GM06990 (cell line): ENCODE measurements at places on chromosomes 1 and 21.

GRCh38 chr1:78715181-78715661 is 65.6 kb downstream of the IFI44 start:
- DNase-seq: no peak

DNA sequence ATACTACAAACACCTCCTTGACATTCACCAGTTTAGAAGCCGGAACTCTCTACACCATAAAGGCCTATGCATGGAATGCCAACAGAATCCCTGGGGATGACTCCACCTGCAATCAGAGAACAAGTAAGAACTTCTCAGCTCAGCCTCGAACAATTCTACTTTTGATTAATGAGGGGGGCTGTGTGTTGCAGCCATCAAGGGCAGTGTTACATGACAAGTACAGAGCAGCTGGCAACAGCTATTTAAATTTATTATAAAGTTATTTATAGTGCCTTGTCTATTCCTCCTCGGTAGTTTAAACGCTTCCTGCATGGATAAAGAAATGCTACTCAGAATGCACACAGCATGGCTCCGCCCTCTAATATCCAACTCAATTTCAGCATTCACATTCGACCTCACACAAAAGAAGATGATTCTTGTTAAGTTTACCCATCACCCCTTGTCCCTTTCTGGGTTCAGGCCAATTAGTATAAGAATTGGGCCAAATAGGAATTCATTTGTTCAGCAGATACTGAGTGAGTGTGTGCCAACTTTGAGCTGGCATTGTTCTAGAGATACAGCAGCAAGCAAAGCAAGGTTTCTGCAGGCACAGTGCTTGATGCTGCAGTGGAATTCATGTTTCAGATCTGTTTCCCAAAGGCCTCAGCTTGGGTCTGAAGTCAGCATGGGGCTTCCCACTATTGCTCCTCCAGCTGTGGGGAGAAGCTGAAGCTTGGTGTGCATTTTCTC is 6.4 kb downstream of the FNDC7 start:
- no peak for DNase-seq

DNA sequence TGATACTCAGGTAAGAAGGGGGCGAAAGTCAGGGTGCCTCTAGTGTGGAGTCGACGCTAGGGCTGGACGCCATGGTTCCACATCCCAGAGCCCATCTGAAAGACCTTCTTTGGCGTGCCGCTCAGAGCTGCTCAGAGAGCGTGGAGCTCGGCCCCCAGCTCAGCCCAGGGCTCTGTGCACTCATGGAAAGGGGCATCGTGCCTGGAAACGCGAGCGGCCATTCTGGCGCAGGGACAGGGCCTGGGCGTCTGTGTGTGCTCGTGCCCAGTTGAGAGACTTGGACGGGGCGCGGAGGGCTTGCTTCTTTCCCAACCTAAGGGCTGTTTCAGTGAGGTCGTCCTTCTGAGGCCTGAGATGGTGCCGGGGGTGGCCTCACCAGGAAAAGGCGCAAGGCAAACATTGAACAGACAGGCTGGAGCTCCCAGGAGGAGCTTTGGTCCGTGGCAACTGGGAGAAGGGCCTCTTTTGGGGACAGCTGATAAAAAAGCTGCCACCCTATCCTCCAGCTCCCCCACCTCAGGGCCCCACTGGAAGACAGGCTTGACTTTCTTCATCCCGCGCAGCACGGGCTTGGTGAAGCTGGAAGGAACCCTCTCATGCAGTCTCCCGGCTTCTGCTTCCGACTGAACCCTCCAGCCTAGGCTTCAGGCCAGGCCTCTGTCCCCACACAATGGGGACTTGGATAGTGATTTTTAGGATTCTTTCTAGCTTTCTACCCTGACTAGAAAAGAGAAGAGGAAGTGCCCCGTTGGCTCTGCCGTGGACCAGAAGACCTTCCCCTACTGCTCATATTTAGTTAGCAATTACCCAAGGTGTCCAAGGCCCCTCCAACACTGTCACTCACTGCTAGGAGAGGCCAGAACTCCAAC is 77.1 kb downstream of the CD58 start:
- no peak for DNase-seq

DNA sequence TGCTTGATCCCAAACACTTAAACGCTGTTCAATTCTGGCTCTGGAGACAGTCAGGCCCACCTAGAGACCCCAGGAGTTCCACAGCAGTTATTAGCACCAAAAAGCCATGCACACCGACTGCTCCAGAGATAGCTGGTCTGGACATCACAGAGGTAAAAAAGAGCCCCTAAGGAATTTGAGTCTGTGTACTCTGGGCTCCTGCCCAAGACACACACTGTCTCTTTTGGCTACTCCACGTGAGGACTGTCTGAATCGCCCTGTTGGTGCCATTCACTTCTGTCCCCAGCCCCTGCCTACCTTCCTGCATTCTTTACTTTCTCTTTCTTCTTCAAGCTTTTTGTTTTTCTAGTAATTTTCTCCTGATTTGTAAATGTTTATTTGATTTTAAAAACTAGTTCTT is 197.4 kb downstream of the ADGRL2 start:
- DNase-seq: no peak

GRCh38 chr1:34898330-34898761 is 31.1 kb downstream of the DLGAP3 start:
- no peak for DNase-seq

DNA sequence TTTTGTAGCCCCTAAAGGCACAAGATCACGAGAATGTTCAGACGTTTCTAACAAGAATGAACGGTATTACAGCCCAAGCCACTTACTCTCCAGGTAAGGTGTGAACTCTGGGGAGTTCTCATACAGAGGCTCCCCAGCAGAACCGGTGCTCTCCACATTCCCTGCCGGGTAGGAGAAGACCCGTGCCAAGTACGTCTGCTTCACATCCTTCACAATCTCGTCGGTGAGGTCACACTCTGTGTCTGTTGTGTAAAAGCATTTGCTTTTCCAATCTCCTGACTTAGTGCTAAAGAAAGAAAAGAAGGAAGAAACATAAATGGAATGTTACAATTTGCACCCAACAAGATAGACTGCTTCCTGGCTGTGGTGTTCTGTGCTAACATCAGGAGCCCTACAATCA is 5.7 kb downstream of the F3 start:
- no peak for DNase-seq

DNA sequence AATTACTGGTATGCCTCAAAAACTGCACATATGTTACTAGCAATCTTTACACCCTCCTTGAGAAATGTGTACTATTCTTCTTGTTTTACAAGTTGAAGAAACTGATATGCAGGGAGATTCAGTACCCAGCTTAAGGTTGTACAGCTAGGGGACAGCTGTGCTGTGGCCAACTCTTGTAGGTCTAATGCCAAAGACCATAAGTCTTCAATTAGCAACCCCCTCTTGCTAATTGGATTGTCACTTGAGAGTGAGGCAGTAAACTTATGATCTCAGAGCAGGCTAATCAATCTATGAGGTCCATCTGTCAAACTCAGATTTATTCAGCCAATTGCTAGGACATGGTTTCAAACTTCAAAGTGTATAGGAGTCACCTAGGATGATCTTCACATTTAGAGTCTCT is 492.0 kb upstream of the USP24 start:
- DNase-seq: no peak

DNA sequence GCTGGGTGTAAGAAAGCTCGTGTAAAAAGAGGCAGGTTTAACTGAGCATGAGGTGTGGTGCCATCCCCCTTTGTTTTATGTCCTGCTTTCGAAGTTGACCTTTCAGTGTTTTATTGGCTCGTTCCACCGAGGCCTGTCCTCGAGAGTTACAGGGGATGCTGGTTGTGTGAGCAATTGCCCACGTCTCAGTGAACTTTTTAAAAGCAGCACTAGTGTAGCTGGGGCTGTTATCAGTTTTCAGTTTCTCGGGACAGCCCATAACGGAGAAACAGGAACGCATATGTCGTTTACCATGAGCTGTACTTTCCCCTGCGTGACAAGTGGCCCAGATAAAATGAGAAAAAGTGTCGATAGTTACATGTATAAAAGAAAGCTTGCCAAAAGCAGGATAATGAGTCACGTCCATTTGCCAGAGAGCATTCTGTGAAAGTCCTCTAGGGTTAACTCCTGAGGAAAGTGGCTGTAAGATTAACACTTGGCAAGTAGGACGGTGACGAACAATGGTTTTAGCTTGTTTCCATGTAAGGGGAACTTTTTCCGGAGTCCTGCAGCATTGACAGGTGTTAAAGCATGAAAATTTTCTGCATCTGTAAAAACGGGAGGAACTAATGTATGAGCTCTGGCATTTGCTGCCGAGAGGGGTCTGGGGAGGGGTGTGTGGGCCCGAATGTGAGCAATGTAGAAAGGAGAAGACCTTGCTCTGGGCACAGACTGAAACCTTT is 7.8 kb upstream of the LRRC47 start:
- DNase-seq: no peak

DNA sequence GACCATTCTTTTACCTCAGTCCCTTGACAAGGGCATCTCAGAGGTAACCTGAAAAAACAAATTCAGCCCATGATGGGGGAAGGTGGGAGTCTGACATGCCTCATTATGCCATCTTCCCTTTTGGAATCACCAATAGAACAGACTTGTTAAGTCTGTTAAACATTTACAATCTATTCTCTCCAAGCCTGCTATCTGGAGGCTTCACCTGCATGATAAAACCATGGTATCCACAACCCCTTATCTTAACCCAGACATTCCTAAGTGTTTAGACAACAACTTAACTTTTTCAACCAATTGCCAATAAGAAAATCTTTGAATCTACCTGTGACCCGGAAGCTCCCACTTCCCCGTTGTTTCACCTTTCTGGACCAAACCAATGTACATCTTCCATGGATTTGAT is 233.0 kb upstream of the CACYBP start:
- no peak for DNase-seq

GRCh38 chr1:9080705-9081291 is 11.4 kb upstream of the SLC2A5 start:
- no peak for DNase-seq

DNA sequence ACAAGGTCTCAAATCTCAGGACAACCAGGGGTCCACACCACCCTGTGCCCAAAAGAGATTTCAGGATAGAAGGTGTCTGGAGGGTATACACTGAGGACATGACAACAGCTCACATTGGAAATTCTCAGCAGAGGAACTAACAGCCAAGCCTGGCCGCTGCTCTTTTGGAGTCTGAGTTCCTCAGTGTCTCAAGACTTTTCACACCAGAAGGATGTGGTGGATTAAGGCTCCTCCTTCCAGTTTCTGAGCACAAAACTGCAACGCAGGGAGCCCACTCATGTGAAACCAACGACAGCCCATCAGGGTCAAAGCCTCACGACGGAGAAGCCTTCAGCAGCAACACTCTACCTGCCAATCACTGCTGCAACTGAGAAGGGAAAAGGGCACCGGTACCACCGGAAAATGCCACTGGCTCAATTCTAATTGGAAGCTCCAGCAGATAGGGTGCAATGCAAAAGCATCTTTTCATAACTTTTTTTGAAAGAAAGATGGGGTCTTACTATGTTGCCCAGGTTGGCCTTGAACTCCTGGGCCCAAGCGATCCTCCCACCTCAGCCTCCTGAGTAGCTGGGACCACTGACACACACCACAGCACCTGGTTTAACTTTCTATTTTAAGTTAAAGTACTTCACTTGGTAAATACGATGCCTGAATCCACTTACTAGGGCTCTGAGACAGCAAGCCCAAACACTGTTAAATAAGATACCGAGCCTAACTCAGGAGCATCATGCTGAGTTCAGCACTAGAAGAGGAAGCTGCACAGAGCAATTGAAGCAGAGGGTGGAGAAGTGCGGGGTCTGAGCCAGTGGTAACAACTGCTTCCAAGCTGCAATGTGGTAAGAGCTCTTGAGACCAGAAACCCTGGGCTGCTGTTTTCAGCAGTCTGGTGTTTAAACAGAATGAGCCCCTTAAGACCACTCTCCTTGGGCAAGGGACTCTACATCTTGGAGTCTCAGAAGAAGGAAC is 7.8 kb downstream of the CAPZB start:
- DNase-seq: no peak

DNA sequence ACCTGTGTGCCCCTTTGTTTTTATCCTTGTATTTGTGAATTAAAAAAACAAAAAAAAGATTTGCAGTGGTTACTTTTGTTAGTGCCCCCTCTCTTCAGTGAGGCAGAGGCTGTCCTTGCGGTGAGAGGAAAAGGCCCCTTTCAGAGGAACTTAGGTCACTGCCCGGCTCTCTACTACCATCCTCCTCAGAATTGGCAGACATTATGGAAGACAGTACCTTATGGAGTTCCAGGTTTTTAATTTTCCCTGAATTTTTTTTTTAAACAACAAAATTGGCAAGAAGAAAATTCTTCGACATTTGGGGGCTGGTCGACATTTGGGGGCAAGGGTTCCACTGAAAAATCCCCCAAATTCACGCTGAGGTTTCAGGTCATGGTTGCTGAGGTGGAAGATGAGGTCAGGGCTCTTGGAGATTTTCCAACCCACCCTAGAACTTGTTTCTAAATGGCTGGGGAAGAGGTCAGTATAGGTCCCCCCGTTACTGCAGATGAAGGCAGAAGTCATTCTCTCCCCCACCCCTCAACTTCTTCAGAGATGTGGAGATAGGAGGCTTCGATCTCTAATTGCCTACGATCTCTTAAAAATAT is 5.3 kb downstream of the RXFP4 start:
- DNase-seq: no peak

- no peak for DNase-seq
Observed at GRCh38 chr1:112537456-112537855, 28.7 kb downstream of the WNT2B start.

- DNase-seq: no peak
Observed at GRCh38 chr1:22524481-22524880, 38.8 kb upstream of the EPHA8 start.

GRCh38 chr1:242629396-242629795 is 104.9 kb upstream of the PLD5 start:
- no peak for DNase-seq

- no peak for DNase-seq
Observed at GRCh38 chr1:26477446-26478152, 5.4 kb downstream of the HMGN2 start.

GRCh38 chr1:233971753-233972152 is 67.3 kb downstream of the SLC35F3 start:
- no peak for DNase-seq

DNA sequence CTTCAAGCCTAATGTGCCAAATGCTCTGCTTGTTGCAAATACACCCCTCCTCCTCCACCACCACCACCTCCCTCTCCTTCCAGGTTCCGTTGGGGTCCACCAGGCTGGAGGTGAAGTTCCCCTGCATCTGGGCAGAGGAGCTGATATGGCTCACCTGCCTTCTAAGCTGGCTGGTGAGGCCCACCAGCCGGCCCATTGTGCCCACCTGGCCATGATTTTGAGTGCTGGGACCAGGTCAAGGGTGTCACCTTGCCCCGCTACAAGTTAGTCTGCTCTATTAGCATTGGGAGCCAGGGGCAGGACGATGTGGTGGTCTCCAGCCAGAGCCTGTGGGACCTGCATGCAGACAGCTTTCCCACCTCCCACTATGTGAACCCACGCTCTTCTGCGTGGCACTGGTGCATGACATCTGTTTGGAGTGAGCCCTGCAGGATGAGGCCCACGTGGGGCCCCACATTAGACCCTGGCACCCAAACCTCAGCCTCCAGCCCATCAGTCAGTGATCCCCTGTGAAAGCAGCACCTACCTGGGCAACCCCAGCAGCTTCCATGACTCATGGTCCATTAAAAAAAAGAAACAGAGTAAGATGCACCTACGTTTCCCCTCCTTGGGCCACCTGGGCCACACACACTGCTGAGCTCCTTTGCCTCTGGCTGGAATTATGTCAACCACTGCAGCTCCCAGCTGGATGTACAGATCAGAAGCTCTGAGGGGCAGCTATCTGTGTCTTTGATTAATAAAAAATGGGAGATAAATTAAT is 15.6 kb upstream of the CDCP2 start:
- no peak for DNase-seq
